C1 segment of cervical spinal cord (tissue), 14 donors: ENCODE measurements at places on chromosomes 6 and 20.

GRCh38 chr6:7433121-7433617 is 43.6 kb downstream of the RIOK1 start:
- DNase-seq: no peak

GRCh38 chr6:158237656-158238055 is 69.5 kb downstream of the GTF2H5 start:
- no peak for DNase-seq

- DNase-seq: no peak
Observed at GRCh38 chr6:32226434-32226833, 2.6 kb upstream of the NOTCH4 start.

DNA sequence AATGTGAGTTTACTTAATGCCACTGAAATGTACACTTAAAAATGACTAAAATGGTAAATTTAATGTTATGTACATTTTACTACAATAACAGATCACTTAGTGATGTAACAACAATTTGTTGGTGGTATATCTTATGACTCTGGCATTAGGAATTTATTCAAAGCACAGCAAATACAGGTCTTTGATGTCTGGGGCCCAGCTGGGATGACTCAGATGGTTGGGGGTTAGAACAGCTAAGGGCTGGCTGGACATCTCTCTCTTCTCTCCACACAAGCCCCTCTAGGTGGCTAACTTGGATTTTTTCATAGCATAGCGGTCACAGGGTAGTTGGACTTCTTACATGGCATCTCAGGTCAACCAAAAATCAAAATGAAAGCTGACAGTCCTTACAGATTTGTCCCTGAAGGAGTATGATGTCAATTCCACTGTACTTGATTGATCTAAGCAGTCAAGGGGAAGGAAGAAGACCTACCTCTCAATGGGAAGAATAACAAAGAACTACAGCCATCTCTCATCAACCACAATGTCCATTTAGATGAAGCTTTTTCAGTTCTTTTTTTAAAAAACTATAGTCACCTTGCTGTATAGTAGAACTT is 37.5 kb upstream of the LCA5 start:
- no peak for DNase-seq

- no peak for DNase-seq
Observed at GRCh38 chr6:165641672-165642156, 21.3 kb downstream of the PDE10A start.

GRCh38 chr6:90169374-90169773 is 127.3 kb downstream of the BACH2 start:
- DNase-seq: no peak

DNA sequence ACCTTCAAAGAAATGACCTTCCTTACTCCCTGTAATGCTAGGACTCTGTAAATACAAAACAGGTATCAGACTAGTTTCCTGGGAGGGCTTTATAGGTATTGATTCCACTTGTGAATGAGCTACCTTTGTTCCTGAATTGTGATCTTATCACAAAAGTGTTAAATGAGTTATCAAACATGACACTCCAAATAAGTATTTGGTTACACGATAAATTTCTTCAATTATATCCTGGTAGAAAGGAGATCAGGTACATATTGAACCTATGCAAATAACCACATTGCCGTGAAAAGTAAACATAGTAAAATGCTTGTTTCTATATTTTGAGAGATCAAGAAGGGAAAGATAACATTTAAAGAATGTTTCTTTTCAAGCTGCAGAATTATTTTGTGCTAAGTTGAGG is 285.3 kb downstream of the HIVEP2 start:
- DNase-seq: no peak

- DNase-seq: no peak
Observed at GRCh38 chr6:108765495-108765894, 82.7 kb upstream of the ARMC2 start.

DNA sequence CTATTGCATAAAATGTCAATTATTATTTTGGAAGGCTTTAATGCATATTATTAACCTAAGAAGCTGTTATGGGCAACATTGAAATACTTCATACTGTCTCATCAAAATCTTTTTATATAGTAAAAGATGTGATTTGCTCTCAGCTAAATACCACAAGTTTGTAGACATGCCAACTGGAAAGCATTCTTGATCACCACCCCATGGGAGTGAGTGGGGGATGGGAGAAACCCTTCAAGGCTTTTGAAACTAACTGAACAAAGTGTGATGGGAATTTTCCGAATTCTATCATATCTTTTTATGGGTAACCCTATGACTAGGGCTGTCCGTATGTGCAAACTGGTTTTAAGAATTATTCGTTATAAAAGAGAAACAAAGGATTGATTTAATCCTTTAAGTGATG is 377.3 kb upstream of the JAG1 start:
- DNase-seq: no peak

GRCh38 chr20:62063981-62064769 is 1.5 kb downstream of the TAF4 start:
- no peak for DNase-seq

- DNase-seq: no peak
Observed at GRCh38 chr6:160172704-160173103, 51.1 kb downstream of the SLC22A1 start.

- DNase-seq: no peak
Observed at GRCh38 chr6:12899046-12899833, 182.7 kb downstream of the PHACTR1 start.

- DNase-seq: no peak
Observed at GRCh38 chr6:20364327-20364726, 37.4 kb upstream of the E2F3 start.

DNA sequence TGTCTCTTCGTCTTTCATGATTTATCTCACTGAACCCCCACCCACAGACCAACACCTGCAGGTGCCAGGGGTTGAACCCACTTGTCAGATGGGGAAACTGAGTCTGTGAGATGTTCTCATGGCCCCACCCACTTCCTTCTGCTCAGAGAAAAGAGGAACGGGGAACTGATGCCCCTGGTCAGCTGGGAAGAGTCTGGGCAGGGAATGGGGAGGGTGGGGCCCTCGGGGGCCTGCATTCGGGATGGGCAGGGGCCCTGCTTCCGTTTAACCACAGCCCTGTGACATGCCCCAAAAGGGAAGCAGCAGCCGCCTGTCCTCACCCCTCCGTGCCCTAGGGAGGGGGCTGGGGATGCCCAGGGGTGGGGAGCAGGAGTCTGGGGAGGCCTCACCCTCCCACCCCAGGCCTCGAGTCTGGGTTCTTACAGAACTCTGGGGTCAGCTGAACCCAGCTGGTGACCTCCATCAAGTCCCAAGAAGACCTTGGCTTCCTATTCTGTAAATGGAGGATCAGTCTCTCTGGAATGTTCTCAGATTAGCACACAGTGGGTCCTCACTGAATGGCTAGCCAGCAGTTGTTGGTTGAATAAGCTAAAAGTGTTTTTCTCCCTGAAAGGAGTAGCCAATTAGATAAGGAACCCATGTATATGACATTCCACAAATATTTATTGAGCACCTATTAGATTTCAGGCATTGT is 81.5 kb downstream of the CEBPB start:
- DNase-seq: peak; percentile 12

DNA sequence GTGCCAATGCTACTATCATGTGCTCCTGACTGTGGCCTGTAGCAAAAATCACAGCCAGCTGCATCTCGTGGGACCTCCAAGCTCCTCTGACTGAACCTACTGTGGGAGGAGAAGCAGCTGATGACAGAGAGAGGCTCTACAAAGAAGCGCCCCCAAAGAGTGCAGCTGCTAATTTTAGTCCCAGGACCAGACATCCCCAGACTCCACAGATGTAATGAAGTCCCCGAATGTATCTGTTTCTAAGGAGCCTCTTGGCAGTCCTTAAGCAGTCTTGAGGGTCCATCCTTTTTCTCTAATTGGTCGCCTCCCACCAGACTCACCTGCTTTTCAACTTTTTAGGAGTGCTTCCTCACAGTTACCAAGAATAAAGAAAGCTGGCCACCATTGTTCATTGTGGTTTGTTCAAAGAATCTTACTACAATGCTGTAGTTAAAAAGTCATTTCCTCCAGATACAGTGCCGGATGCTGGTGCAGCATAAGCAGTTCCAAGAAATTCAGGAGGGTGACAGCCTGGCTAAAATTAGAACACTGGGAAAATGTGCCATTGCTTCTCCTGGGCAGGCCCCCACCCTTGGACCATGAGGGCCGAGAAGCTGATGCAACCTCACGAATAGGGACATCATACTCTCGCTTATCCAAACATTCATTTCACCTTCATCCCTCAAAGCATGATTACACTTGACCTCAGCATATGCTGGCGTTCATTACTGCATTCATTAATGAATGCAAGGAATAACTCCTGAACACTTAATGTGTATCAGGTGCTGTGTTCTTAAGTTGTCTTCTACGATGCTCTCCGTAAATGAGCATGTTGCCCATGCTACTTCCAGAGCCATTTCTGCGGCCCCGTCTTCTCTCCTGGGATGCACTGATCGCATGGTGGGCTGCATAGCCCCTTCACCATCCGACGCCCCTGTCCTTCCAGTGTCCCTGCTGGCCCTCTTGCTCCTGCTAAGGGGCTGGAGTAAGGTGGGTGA is 66.4 kb downstream of the LY86 start:
- no peak for DNase-seq

- DNase-seq: no peak
Observed at GRCh38 chr6:108942556-108943492, 94.6 kb downstream of the ARMC2 start.

DNA sequence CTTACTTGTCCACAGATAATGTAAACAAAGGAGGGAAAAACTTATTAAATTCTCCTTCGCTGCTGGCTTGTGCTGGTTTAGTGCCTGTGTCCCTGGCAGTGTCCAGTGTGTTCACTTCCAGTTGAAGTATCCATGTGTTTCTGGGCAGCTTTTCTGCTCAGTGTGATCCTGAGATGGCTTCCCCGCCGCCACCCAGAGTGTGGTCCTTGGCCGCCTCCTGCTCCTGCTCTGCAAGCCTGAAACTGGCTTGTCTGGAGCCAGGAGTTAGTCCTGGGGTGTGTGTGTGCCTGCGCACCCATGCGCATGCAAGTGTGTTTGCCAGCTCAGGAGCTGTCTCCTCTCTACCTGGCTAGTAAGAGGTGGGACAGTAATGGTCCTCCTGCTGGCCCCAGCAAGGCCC is 7.2 kb downstream of the BTBD3 start:
- DNase-seq: no peak

DNA sequence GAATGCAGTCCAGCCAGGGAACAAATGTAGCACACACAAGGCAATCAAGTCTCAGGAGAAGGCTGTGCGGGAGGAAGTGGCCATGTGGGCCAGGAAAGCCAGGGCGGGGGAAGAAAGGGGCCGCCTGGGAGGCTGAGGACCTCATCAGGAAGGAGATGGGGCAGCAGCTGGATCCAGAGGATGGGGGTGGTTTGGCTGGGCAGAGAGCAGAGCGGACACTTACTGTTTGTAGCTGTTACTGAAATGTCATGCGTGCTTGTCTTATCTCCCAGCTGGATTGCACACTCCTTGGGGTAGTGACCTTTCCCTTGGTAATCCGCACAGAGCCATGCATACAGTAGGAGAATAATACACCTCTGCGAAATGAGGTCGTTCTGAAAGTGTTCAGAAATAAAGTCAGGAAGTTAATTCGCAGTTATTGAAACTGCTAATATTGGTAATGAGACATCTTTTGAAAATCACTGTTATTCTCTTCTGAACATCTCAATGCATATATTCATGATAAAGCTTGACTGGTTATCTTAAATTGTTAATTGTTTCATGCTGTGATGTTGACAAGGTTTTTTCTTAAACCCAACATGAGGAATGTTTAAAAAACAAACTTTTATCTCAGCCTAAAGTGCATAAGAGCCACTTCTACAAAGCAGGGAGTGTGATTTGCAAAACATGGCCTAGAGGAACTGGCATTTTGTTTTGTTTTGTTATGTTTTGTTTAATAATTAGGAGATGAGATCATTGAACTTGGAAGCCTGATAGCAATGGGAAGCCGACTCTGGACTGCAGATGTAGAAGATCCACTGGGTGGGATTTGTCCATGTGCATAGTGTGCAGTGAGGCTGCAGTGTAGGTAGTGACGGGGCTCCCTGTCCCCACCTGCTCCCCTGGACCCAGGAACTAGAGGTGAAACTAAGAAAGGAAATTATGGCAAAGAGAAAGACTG is 18.0 kb upstream of the MAP3K4 start:
- no peak for DNase-seq

GRCh38 chr20:34215711-34216381 is 25.4 kb upstream of the ASIP start:
- DNase-seq: peak; percentile 47

DNA sequence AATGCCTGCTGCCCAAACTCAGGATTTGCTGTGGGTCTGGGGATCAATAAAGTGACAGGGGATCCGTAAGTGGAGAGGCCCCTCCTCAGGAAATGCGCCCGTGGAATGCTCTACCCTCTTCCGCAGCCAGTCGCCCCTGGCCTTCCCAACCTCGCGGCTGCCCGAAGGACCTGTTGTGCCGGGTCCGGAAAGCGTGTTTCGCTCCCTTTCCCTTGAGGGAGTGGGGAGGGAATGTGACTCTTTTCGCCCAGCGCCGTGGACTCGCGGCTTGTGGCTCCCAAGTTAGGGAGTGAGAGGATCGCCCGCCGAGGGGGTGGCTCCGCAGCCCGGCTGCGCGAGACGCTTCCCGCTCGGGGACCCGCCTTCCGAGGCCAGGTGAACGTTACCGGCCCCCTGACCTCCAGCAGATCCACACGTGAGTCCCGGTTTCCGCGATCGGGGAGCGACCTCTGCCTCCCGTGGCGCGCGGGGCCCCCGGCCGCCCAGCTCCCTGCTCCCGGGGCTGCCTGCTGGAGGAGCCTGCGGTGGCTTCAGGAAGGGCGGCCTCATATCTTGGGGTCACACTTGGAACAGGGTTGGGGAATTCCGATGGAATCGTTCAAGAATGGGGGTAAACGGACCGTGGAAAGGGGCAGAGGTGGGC is 666 bp downstream of the TPD52L1 start:
- no peak for DNase-seq

DNA sequence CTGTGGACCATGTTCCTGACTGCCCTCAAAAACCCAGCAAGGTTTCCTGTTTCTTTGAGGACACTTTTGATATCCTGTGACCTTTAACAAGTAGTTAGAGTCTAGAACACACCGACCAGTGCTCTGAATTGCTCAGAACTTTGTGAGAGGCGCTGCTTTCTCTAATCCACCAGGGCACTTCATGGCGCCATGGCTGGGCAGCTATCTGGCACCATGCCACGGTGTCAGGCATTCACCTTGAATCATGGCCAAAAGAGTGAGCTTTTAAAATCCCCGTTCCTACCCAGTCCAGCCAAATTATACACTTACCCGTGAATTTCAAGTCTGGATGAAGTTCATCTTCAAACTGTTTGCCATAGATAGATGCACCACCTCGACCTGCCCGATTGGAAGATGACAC is 17.0 kb upstream of the CPNE5 start:
- no peak for DNase-seq

- DNase-seq: no peak
Observed at GRCh38 chr6:105868823-105869460, 217.2 kb upstream of the PRDM1 start.
